ENCODE measurements at places on chromosomes 5 and 9.

DNA sequence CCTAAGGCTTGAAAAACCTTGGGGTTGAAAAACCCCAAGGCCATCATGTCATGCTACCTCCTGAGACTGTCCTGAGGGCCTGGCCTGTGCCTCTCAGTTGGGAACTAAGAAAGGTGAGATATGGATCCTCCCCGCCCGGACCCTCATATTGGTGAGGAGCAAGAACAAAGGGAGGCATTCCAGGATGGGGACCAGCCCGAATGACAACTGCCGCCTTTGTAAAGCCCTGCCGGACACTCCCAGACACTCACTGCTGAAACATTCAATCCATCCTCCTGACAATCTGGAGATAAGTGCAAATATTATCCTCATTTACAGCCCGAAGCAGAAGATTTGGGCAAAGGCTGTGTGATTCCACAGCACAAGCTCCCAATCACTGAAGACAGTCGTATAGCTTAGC is 298.3 kb downstream of the NSG2 start:
- no peak for DNase-seq

- DNase-seq = no peak
Measured at GRCh38 chr5:137703565-137703964, 32.3 kb downstream of the KLHL3 start.

DNA sequence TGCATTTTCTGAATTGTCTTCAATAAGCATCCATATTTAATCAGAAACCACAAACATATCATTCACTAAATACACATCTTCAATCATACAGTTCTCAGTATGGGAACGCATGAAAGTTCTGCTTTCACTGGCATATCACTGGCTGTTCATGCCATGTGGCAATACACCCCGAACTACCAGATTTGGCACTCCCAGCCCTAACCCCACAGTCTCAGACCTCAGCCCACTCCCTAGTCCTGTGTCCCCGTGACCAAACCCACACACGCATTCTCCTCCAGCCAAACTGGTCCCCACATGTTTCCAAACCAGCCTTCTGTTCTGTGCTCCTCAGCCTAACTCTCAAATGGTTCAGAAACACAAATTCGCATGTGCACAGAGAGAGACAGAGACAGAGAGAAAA is 20.6 kb downstream of the KCNMB1 start:
- DNase-seq = no peak

GRCh38 chr5:10106806-10107205 is 142.9 kb downstream of the ATPSCKMT start:
- no peak for DNase-seq

- DNase-seq = no peak
Measured at GRCh38 chr5:60340965-60341471, 358.9 kb downstream of the DEPDC1B start.

DNA sequence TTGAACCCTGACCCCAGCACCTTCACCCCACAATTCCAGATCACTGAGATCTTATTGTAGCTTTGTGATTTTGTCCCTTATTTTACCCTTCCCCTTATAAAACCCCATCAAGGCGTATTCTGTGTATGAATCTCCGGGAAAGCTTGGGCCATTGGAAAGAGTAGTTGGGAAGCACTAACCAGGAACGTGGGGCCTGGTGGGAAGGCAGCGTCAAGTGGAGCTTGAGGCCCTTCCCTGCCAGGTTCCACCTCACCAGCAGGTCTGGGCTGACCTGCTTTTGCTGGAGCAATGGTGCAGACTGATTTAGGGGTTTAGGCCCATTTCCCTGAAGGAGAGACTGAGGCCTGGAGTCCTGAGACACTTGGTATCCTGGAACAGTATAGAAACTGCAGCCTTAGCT is 9.3 kb downstream of the PHF2 start:
- no peak for DNase-seq

- no peak for DNase-seq
Measured at GRCh38 chr5:168550656-168551055, 21.6 kb downstream of the FBLL1 start.

GRCh38 chr9:133341369-133342068 is 5.5 kb upstream of the SURF6 start:
- DNase-seq = no peak

- no peak for DNase-seq
Measured at GRCh38 chr5:131766689-131767088, 30.1 kb downstream of the FNIP1 start.

DNA sequence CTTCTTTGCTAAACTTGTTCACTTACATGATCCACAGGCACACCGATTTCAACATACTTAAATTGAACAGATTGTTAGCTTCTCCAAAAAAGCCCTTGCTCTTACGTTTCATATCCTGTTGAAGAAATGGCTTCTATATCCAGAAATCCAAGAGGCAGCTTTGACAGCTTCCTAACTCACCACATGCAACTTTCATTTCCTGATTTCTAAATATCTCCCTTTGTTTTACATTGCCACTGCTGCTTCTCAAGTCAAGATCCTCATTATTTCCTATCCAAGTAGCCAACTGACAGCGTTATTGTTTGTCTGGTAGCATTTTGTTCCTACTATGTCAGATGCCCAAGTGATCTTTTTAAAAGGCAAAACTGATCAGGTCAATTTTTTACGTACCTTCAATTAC is 913.2 kb upstream of the TYRP1 start:
- DNase-seq = no peak

- DNase-seq = no peak
Measured at GRCh38 chr5:59385700-59386099, 507.8 kb downstream of the PDE4D start.

GRCh38 chr9:1337169-1337568 is 287.0 kb downstream of the DMRT2 start:
- DNase-seq = no peak

- no peak for DNase-seq
Measured at GRCh38 chr5:169467041-169467771, 116.4 kb upstream of the SPDL1 start.

DNA sequence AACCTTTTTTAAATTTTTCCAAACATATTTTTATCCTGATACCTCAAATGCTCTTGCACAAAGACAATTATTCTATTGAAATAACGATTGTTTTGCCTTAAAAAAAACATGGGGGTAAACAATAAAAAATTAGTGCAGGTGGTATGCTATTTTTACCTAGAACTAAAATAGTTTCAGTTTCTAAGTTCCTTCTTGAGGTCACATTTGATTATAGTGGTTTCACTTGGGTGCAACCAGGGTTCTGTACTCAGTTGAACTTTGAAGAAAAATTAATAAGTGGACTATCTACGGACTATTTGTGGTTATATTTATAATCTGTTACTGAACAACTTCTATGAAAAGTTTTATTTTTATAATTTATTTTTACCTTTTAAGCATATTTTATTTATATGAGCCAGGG is 387.1 kb upstream of the IZUMO3 start:
- DNase-seq = no peak

- DNase-seq = no peak
Measured at GRCh38 chr5:150141544-150142184, 14.0 kb downstream of the PDGFRB start.

DNA sequence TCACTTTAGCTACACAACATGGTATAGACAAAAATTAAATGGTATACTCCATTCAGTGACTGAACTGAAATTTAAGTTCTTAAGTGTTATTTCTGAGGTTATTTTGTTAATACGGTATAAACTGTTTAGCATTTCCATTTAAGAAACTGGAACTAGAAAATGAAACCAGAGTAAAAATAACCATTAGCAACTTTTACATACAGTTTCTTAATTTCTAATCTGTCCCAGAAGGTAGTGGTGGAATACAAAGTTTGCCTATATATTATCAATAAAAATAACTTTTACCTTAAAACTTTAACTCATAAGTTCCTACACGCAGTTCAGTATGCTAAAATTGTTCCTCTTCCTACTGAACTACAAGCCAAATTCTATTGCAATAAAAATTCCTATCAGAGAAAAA is 10.3 kb downstream of the GOLPH3 start:
- no peak for DNase-seq

GRCh38 chr9:33249087-33249658 is 9.2 kb downstream of the SPINK4 start:
- DNase-seq = no peak

GRCh38 chr9:96612105-96612965 is 7.3 kb downstream of the CDC14B start:
- no peak for DNase-seq

GRCh38 chr5:9766581-9766980 is 136.4 kb upstream of the TAS2R1 start:
- DNase-seq = no peak

DNA sequence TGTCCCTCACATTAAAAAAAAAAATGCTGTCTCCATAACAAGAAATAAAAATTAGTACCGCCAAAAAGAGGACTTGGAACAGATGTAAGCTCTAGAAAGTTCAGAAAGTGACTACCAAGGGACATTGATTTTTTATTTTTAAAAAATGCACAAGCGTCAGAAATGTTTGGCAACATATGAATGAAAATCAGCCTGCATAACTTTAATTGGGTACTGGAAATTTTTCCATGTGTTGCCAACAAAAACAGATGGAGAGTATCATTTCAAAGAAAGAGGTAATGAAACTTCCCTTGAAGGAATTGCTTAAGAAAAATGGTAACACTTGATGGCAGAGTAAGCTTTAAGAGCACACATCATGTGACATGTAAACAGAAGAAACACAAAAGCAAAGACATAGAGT is 47.2 kb downstream of the OR2K2 start:
- DNase-seq = no peak

- no peak for DNase-seq
Measured at GRCh38 chr9:138099803-138100598, 222.4 kb downstream of the CACNA1B start.

DNA sequence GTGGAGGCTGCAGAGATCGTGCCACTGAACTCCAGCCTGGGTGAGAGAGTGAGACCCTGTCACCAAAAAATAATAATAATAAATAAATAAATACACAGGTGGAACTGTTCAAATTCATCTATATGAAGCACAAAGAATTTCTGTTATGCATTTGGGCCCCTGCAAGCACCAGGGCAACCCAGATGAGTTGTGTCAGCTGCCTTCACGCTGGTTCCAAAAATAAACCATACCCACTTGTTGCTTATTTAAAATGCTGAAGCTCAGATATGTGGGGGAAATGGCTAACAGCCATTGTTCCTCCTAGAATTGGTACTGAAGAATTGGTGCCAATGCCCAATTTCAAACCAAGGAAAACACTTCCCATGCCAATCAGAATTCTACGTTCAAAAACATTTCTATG is 10.5 kb upstream of the C5orf15 start:
- DNase-seq = no peak

DNA sequence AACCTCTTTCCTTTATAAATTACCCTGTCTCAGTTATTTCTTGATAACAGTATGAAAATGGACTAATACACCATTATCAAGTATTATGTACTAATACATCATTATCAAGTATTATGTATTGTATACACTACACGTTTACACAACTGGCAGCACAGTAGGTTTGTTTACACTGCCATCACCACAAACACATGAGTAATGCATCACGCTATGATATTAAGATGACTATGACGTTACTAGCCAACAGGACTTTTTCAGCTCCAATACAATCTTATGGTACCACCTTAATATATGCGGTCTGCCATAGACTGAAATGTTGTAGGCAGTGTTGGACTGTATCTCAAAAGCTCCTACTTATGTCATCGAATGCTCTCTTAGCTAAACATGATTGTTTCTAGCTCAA is 28.2 kb downstream of the PRELID2 start:
- no peak for DNase-seq

Measured in activated CD4-positive, alpha-beta T cell treated with anti-CD3 and anti-CD28 coated beads, Interleukin-2, amount 50 U/mL, for 4 hours (primary cell).